Activated T-helper 9 cell treated with anti-CD3 and anti-CD28 coated beads, Interleukin-2, amount 50 U/mL, for 16 hours (primary cell): ENCODE measurements at places on chromosomes 12 and 14.

DNA sequence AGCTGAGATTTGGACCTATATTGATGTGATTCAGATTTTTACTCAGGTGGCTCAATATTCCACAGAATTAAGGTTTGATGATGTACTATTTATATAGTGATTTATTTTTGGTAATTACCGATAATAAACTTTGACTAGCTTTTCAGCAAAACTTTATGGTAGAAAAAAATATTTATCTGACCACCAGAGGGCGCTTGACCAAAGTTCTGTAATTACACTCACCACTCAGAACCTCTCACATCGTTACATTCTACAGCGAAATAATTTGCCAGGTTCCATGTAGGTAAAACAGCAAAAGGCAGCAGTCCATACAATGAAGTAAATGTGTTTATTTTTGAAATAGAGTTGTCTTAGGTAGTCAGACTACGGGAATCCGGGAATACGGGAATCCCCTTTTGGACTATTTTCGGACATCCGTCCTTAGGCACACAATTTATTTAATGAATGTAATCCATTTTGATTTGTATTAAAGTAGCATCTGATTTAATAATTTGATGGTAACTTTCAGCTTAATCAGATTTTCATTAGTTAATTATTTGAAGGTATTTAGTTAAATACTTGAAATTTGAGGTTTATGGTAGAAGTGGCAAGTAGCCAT, 143.0 kb upstream of the DDHD1 start:
- DNase-seq = no peak

GRCh38 chr12:49652921-49653520, 29.7 kb downstream of the PRPF40B start:
- DNase-seq = no peak

DNA sequence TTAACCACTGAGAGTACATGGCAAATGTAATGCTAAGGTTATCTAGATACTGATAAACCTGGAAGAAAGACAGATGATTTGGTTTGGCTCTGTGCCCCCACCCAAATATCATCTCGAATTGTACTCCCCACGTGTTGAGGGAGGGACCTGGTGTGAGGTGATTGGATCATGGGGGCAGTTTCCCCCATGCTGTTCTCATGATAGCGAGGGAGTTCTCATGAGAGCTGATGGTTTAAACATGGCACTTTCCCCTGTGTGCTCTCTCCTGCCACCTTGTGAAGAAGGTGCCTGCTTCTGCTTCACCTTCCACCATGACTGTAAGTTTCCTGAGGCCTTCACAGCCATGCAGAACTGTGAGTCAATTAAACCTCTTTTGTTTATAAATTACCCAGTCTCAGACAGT, 14.2 kb downstream of the NOXRED1 start:
- DNase-seq = no peak

GRCh38 chr12:32947206-32948067, 50.9 kb upstream of the PKP2 start:
- DNase-seq = no peak

GRCh38 chr12:91637789-91638624, 455.4 kb upstream of the DCN start:
- DNase-seq = no peak
